ENCODE measurements at places on chromosomes 16 and 17.

- DNase-seq, result no peak
These were observed 1.7 kb downstream of the ORAI3 start for GRCh38 chr16:30950516-30951065.

GRCh38 chr17:9403257-9403656 is 172.4 kb downstream of the STX8 start:
- DNase-seq, result no peak

- no peak for DNase-seq
These were observed 390.3 kb upstream of the CCL2 start for GRCh38 chr17:33864758-33865229.

- DNase-seq, result peak; percentile 33
These were observed 10.0 kb upstream of the CD300LD start for GRCh38 chr17:74601944-74602572.

Data from fibroblast of skin of scalp (primary cell).